Keratinocyte (primary cell): ENCODE measurements at places on chromosomes 12 and 14.

- DNase-seq, result no peak
These were observed 93.9 kb downstream of the PLEKHG7 start for GRCh38 chr12:92796650-92797049.

- no peak for DNase-seq
These were observed 23.9 kb downstream of the PLEKHG3 start for GRCh38 chr14:64728106-64728505.

DNA sequence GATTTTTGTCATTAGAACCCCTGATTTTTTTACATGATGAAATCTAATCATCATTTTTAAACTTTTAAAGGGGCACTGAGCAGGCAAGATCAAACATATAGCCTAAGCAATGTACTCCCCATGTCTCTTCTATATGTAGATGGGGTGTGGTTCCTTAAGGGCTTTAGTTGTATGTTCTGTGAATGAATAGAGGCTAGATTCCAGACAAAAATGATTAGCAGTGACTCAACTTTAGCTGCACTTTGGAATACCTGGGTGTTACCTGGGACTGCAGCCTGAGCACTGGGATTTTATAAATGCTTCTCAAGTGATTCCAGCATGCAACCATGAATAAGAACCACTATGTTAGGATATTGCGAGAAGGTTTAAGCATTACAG, 256.7 kb upstream of the PLEKHG7 start:
- peak; percentile 49 for DNase-seq

GRCh38 chr14:101361451-101362433, 199.6 kb upstream of the DIO3 start:
- DNase-seq, result no peak

GRCh38 chr14:91348845-91349465, 68.7 kb downstream of the CCDC88C start:
- no peak for DNase-seq

DNA sequence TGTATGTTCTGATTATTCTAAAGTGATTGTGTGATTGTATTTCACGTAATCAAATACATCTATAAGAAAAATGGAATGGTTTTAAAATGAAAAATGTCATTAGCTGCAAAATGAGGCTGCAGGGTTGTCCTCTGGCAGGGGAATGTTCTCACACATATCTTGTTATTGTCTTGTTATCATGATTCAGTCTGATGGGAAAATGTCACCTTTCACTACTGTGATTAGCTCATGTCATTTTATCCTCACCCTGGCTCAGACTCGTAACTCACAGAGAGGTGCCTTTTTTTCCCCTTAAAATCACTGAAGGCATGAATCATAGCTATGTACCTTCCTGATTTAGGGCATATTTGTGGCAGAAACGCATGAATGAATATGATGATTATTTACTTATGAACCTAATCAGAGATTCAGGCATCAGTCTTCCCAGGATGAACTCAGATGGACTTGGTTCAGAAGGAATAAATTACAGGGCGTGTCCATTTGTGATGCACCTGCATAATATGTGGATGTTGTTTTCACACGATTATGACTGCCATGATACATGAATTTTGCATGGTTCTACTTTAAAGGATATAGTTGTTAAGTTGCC, 1339.2 kb downstream of the AACS start:
- no peak for DNase-seq

DNA sequence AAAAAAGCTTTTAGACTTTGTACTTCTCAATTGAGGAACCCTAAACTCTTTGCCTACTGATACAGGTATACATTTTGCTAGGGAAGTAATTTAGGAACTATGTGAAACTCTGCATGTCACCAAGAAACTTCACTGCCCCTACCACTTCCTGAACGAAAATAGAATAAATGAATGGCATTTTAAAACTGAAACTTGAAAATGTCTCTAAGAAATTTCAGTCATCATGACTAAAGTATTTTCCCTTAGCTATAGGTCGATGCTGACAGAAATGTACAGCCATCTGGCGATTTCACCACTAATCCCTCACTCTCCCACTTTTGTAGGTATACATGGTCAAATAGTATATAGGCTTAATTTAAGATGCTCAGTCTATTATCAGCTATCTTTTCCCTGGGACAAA, 194.9 kb upstream of the SYT10 start:
- DNase-seq, result no peak

DNA sequence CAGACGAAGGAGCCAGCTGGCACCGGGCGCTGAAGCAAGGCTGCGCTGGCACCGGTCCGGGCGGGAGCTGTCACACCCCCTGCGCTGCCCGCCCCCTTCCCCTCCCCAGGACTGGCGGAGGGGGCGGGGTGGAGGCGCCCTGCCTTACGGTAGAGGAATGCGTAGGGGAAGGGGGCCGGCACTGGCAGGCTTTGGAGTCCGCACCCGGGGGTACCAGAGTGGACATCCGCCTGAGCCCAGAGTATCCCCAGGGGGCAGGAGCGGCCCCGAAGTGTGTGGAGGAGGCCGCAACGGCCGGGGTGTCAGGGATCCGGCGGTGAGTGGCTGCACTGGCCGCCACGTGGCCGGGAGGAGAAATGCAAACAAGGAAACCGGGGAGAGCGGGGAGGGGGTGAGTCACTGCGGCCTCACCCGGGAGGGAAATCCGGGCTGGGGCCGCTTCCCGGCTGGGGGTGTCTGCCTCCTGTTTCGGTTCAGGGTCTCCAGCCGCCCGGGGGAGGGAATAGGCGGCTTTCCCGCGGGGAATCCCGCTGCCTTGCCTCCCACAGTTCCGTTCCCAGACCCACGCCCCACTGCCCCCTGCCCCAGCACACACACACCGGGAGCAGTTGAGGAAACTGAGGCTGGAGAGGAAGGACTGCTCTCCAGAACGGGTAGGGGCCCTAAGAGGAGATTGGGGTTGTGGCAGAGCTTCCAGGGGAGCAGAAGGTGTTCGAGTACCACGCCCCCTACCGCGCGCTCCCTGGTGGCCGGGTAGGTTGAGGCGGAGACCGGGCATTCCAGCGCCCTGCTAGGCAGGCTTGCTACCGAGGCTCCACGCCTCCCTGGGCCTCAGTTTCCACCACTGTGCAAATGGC, at the start of gene RAPGEF3:
TSS of gene RAPGEF3 (minus strand) at position 47 of the 857 bp plus-strand sequence. CDS start 324 bp downstream, outside the sequence.
- DNase-seq, result no peak

- DNase-seq, result no peak
These were observed 13.2 kb upstream of the SALL2 start for GRCh38 chr14:21539189-21539940.

GRCh38 chr14:92464716-92465115, 48.9 kb upstream of the RIN3 start:
- DNase-seq, result no peak

GRCh38 chr14:64324461-64324860, 30.3 kb upstream of the ESR2 start:
- DNase-seq, result no peak
